D341Med (cell line): ENCODE measurements at places on chromosomes 12 and 14.

DNA sequence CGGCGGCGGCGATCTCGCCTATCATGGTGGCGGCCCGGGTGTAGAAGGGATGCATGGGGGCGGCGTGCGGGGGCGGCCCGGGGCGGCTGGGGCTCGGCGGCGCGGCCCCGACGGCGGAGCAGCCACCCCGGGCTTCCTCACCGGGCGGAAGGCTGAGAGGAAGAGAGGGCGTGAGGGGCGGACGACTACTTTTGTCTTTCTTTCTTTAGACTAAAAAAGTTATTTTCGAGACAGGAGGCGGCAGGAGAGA, 240 bp downstream of the BTG1 start:
- no peak for DNase-seq

DNA sequence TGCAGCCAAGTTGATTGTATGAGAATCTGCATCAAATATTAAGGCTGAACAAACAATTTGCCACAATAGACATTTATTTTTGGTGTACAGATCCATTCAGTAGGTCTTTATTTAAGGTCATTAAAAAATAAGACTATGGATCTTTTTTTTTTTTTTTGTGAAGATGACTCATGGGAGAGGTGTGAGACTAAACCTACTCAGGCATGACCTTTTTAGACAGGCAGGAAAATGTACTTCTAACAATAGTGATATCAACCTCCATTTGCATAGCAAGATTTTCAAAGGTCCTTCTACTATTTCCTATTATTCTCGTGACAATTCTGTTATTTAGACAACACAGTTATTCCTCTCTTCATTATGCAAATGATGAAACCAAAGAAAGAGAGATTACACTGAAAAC, 39.9 kb upstream of the PTPRR start:
- no peak for DNase-seq

DNA sequence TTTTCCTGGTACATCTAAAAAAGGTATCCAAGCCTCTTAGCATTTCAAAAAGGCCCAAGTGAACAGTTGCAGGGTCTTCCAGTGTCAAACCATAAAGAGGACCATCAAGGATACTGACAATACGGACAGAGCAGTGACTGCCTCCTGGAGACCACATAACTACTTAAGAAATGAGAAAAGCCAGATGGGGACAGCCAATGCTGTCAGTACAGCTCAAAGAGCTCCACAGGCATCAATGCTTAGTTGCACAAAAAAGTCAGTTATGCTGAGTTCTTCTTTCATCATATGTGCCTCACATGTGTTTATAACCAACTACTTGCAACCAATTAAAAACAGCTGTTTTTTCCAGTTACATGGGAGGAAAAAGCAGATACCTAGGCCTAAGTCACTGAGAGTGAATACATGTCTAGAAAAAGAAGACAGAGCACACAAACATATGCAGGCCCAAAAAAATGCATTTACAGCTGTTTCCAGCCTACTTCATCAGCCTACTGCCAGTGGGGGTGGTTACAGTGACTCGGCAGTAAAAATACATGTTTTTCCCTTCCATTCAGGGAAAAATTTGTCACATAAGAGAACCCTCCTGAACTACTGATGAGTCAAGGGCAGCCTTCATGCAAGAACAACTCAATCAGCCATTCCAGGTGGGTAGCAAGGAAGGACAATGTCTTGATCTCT, 84.0 kb downstream of the DCAF5 start:
- no peak for DNase-seq

DNA sequence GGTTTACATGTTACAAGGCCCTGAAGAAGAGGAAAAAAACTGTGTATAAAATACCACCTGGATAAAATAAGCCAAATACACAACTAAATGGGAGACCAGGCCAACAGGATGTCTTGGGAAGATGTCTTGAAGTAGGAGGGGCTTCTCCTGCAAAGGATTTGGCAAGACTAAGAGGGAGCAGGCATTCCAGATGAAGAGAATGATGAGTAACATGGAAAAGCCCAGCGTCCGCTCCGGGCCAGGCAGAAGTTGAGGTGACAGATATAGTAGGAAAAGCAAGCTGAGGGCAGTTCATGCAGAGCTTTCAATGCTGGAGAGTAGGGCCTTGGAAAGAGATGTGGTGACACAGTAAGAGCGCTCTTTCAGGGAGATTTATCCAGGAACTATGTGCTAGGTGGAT, 16.1 kb upstream of the EIF4B start:
- DNase-seq = no peak

DNA sequence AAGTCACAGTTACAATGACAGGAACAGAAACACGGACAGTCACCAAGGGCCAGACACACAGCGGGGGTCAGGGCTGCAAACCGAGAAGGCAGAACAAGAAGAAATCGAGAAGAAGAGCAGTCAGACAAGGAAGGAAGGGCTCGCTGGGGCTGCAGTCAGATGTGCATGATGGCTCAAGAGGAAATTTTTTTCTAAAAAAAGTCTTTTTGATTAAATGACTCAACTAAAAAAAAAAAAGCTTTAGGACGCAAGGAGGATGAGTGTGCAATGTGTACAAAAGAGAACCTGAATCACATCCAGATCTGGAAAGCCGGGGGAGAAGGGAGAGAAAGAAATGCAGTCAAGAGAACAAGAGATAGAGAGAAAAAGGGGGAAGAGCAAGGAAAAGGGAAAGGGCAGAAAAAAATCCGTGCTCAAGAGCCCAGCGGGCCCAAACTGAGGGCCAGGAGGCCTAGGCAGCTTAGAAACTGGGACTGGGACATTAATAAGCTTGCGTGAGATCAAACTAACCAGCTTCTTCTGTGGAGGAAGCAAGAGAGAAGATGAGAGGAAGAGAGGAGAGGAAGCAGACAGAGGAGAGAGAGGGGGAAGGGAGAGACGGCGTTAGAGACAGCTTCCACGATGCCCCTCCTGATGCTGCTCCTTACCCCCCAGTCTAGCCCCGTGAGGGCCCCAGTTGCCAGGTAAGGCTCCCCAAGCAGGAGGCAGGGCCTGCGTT, 6.7 kb downstream of the IFFO1 start:
- DNase-seq = no peak

DNA sequence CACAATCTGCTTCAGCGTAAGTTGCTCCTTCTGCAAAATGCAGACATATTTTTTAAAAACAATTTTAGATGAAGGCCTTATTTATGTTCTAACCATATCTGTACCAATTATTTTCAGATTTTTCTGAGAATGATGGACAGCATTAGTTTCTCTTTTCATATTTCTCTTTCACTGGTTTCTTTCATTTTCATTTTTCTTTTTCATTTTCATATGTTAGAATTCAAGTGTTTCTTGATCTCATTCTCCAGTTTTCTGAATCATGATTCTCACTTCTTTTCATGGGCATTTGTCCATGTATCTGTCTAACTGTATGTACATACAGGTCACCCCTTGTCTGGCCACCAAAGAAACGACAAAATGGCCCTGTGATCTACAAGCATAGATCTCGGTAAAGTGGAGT, 346.6 kb downstream of the NAV3 start:
- DNase-seq = no peak

GRCh38 chr14:95871531-95871930, 5.1 kb upstream of the TUNAR start:
- DNase-seq = no peak

DNA sequence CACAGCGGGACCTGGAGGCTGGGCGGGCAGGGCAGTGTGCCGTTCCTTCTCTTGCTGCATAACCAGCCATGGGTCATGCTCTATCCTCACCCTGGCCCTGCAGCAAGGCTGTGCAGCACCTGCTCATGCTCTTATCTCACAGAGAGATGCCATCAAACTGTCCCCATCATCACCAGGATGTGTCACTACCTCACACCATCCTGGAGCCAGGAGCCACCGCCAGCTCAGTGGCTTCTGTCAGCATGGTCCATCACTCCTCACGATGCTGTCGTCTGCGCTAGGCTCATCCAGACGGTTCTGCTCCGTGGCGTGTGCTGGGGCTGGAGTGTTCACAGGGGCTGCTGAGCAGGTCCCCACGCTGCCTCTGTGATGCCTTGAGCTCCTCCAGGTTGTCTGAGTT, 77.2 kb upstream of the DYNC1H1 start:
- no peak for DNase-seq

DNA sequence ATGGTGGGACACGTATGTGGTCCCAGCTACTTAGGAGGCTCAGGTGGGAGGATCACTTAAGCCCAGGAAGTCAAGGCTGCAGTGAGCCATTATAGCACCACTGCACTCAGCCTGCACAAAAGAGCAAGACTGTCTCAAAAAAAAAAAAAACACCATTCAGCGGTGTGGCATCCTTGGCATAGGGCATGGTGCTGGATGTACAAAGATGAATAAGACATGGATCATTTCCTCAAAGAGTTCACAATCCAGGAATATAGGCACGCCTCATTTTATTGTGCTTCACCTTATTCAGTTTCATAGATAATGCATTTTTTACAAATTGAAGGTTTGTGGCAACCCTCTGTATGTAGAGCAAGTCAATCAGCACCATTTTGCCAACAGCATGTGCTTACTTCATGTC, 6.4 kb downstream of the CINP start:
- DNase-seq = no peak

- no peak for DNase-seq
Measured at GRCh38 chr14:101496776-101497683, 64.3 kb upstream of the DIO3 start.

DNA sequence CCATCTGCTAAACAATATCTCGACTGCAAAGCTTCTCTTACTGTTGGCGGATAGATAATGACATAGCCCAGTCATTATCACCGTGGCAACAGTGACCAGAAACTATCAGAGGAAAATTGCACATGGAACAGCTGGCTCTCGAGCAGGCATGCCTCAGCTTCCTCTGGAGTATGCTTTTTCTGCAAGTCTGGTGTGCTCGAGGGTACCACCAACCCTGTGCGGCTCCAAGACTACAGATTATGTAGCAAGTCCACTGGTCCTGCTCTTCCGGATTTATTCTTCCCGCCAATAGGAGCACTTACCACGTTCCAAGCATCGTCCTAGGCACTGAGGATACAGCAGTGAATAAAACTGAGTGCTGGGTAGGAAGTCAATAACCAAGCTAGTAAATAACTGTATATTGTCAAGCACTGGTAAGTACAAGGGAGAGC, 1.4 kb upstream of the GLRX5 start:
- peak; percentile 59 for DNase-seq

- no peak for DNase-seq
Measured at GRCh38 chr12:89494411-89495231, 30.0 kb downstream of the GALNT4 start.

GRCh38 chr14:90358359-90358758, 26.6 kb upstream of the NRDE2 start:
- DNase-seq = no peak

- no peak for DNase-seq
Measured at GRCh38 chr12:110762891-110763290, 20.2 kb upstream of the PPP1CC start.

GRCh38 chr12:98725476-98726247, 80.6 kb downstream of the APAF1 start:
- peak; percentile 72 for DNase-seq

DNA sequence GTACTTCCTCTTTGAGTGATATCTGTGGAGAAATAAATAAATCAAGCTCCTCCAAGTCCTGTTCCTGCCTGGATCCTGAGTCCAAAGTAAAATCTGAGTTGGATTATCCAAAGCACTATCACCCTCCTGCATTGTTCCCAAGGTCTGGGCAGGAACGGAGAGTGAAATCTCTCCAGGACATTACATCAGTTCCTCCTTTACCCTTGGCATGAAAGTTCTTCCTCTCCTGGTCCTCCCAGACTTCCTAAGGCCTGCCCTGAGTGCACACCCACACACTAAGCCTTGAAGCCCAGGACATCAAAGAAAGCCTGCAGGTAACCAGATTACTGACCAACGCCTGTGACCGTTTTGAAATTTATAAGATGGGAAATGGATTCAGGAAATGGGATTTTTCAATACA, 206.8 kb upstream of the BCL2L14 start:
- DNase-seq = no peak

DNA sequence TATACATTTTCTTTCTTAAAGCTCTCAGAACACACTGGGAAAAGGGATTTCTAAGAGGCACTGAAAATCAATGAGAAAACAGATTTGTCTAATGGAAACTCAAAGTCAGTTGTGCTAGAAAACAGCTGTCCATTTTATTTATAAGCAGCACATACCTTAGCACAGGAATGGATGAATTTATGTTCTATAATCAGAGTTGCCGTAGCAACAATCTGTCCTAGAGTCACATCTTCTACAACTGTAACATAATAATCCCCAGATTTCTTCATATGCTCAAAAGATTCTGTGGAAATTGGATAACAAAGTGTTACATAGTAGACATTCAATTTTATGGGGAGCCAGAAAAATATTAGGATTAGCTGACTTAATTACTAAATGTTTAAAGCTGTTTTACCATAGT, 9.8 kb downstream of the GNPNAT1 start:
- no peak for DNase-seq

- DNase-seq = peak; percentile 84
Measured at GRCh38 chr12:132638541-132639408, 20.2 kb downstream of the P2RX2 start.

DNA sequence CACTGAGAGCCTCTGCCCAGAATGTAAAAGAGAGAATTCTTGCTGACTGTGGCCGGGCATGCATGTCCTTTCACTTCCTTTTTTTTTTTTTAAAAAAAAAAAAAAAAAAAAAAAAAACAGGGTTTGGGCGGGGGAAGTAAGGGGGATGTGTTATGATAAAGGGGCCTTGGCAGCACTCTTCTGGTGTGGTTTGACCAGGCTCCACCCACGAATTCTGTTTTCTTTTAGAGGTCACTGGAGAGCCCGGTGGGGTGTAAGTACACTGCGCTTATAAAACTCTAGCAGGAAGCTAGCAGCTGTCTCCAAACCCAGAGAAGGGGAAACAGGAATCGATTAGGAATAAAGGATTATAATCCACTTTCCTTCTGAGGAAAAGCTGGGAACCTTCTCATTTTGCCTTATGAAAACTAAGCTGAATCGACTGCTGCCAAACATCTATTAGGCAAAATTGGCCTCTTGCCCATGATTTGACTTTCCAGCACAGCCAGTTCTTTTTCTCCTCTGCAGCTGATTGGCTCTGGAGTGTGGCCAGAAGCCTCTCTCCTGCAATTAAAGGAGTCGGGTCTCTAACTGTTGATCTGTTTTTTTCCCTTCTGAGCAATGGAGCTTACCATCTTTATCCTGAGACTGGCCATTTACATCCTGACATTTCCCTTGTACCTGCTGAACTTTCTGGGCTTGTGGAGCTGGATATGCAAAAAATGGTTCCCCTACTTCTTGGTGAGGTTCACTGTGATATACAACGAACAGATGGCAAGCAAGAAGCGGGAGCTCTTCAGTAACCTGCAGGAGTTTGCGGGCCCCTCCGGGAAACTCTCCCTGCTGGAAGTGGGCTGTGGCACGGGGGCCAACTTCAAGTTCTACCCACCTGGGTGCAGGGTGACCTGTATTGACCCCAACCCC, 27.7 kb upstream of the HIGD1C start:
- DNase-seq = peak; percentile 67
